ENCODE measurements at places on chromosomes 13 and 19. TPM values are rescaled to one million over a fixed set of nuclear protein-coding genes. Genes with fewer than 3 reads are reported as not detected.
A peak's percentile ranks its signal among the peaks of the same experiment; 100 is the strongest.

NKPD1 gene
- not detected for total RNA-seq

- H3K4me3 ChIP-seq = no peak overlapping the region
- no peak overlapping the region for H3K27ac ChIP-seq
- H3K36me3 ChIP-seq = no peaks in the 10 kb centered on the region
- no peak for DNase-seq
- no peaks in the 10 kb centered on the region for H3K4me1 ChIP-seq
Observed at GRCh38 chr13:43749503-43749902, 37.3 kb downstream of the ENOX1 start.

DNA sequence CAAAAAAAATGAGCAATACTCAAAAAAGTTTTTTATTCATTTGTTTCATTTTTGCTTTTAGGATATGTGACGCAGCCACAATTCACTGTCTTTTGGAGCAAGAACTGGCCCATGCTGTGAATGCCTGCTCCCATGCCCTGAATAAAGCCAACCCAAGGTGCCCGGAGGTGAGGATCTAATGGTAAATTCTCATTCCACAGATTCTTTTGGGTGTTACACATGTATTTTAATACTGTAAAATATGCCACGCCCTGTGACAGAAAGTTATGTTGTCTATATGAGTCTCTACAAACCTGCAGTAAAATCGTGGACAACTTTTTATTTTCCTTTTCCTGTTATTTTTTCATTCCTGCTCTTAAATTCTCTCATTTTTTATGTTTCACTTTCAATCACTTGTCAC is 57.5 kb upstream of the AKAP11 start:
- no peak overlapping the region for H3K4me3 ChIP-seq
- no peaks in the 10 kb centered on the region for H3K27me3 ChIP-seq
- no peaks in the 10 kb centered on the region for H3K36me3 ChIP-seq
- H3K4me1 ChIP-seq = no peaks in the 10 kb centered on the region
- no peak for DNase-seq

FCHO1 gene
- 162 TPM for total RNA-seq

CDX2 gene
- total RNA-seq = not detected

GRCh38 chr19:12778017-12778904 is 2.9 kb upstream of the HOOK2 start:
- H3K27ac ChIP-seq = peak overlapping the region; percentile 86
- peak overlapping the region; percentile 89 for H3K4me3 ChIP-seq
- no peaks in the 10 kb centered on the region for H3K27me3 ChIP-seq

GRCh38 chr13:99507986-99508385 is 6.7 kb downstream of the TM9SF2 start:
- peak; percentile 39 for DNase-seq
- peak overlapping the region; percentile 37 for H3K27ac ChIP-seq
- no peaks in the 10 kb centered on the region for H3K27me3 ChIP-seq

GRCh38 chr13:20305587-20305986 is 73.5 kb upstream of the GJB6 start:
- no peak for DNase-seq
- H3K27me3 ChIP-seq = peaks cover 15% of the 10 kb centered on the region
- H3K4me1 ChIP-seq = no peaks in the 10 kb centered on the region
- no peaks in the 10 kb centered on the region for H3K36me3 ChIP-seq
- no peak overlapping the region for H3K4me3 ChIP-seq
- H3K27ac ChIP-seq = no peak overlapping the region

All from B cell (primary cell).